ENCODE measurements at places on chromosomes 12 and 14.

- DNase-seq = peak; percentile 46
Measured at GRCh38 chr14:96249029-96249428, 7.0 kb upstream of the BDKRB1 start.

DNA sequence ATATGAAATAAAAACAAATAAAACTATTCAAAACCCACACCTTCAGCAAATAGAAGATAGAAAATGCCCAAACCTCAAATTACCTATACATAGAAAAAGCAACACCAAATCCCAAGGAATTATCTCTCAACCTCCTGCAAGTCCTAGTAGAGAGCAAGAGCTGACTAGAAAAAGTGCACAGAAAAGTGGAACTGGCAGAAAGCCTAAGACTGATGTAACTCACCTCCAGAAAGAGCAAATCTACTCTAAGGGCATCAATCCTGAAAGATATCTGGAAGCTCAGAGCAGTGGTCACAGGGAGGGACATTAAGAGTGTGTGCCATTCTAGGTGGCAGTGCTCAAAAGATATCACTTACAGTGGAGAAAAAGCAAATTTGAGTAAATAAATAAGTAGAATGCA, 62.1 kb upstream of the PLEKHG7 start:
- DNase-seq = no peak

GRCh38 chr14:72613231-72613974, 280.5 kb downstream of the DPF3 start:
- DNase-seq = no peak

GRCh38 chr12:93425736-93426411, 15.9 kb downstream of the UBE2N start:
- no peak for DNase-seq

DNA sequence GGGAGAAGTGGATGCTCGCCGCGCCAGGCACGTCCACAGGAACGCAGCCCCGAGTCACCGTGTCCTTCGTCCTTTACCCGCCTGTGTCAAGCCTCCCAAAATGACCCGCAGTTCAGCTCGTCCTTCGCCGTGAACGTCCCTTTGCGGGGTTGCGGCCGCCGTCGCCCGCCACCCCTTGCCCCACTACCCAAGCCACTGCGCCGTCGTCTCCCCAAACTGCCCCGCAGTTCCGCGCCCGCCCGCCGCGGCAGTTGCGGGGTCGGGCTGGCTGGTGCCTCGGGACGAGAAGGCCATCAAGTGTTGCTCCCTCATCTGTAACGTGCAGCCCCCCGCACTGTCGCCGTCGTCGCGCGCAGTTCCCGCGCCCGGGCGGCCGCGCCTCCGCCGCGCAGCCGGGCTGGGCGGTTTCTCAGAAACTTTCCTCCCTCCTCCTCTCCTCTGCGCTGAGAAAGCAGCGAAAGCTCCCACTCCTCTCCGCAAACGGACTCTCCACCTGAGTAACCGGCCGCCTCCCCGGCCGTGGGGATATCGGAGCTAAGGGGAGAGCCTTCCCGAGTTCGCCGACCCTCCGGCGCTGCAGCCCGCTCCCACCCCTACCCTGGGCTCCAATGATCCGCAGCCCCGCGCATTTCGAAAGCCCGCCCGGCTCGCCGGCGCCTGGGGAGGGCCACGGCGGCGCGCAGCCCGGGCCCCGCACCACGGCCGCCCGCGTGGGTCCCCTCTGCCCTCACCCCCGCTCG, 6.7 kb downstream of the CDKN1B start:
- peak; percentile 48 for DNase-seq

- no peak for DNase-seq
Measured at GRCh38 chr12:127509066-127509778, 757.7 kb upstream of the TMEM132C start.

DNA sequence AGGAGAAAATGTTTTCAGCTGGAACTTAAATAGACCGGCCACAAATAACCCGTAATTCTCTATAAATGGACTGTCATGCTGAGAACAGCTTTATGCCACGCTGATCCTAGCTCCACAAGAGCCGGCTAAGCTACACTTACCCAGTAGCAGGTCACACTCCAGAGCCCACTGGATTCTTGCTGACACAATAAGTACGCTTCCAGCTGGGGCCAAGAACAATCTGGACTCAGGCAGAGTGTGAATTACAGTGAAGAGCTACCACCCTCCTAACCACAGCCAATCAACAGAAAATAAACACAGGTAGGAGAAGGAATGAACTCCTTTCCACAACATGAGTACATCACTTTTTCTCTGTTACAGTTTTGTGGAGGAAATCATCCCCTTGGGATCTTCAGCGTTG, 531.3 kb downstream of the GALC start:
- DNase-seq = no peak

GRCh38 chr14:72856530-72857266, 37.2 kb downstream of the DPF3 start:
- no peak for DNase-seq

GRCh38 chr12:126492181-126492580, 1426.9 kb downstream of the AACS start:
- DNase-seq = no peak

DNA sequence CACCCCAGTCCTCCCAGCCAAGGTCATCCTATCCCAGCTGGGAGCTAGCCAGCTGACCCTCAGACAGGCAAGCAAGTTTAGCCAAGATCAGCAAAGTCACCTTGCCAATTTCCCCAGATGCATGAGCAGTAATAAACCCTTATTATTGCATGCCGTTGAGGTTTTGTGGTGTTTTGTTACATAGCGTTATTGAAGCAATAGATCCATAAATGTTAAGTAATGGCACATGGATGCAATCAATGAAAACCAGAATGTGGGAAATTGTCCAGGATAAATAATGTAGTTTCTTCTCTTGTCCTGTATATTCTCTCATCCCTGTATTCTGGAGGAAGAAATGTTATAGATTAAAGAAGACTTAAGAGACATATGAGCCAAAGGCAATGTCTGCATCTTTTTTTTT, 18.0 kb upstream of the TMEM260 start:
- DNase-seq = no peak

DNA sequence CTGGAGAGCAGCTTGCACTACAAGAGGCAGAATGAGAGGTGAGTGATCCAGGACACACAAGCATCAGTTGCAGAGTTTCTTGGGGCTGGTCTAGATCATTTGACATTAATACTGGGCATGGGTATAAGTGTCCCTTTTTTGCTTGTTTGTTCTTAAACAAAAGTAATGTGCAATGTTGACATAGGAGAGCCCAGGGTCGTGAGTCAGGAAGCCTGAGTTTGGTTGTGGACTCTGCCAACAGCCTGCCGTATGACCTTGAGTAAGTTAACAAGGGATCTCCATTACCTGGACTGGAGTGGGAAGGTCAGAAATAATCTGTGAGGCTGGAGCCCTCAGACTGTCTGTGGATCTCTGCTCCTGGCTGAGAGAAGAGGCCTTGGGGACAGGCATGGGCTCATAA, 170.3 kb downstream of the KCNA5 start:
- DNase-seq = no peak

DNA sequence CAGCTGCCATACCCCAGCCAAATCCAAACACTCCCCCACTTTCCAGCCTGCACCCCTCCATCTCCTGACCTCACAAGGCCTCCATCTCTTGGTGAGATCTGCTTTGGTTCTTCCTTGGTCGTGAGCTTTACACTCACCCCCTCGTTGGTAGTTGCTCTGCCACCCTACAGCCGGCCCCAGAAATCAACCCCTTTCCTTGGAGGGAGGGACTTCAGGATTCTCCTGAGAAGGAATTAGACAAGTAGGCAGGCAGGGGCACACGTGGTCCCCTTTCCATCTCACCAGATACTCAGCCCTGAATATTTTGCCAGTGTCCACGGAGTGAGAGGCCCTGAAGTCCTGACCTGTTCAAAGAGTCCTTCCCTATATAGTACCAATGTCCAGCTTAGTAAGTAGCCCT, 120.0 kb upstream of the PWP1 start:
- DNase-seq = no peak

- DNase-seq = no peak
Measured at GRCh38 chr12:47209014-47209413, 129.3 kb upstream of the AMIGO2 start.

DNA sequence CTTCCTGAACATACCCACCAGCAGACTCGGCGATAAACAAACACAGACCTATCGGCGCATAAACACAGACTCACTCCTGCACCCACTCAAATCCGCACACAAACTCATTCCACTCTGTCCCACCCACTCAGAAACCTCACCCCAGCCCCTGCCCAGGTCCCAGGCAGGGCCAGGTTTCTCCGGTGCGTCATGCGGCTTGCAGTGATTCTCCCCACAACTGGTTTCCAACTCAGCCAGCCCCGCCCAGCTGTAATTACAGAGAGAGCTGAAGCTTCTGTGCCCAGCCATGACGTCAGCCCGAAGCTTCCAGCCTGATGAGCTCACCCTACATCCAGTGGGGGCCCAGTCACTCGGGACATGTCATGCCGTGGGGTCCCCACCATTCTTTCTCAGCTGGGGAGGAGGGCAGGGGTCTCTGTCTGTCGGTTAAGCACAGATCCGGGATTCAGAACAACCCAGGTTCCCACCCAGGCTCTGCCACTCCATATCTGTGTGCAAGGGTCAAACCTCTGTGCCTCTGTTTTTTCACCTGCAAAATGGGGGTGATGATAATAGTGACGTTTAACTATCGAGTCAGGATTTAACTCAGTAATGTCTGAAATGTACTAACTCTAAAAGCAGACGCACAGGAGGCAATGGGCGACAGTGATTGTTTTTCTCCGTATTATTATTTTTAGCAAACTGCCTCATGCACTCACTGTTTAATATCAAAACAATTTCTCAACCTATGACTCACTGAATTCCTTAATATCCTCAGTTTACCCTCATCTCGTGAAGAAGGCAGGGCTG, 2.3 kb upstream of the HSPB8 start:
- no peak for DNase-seq

- no peak for DNase-seq
Measured at GRCh38 chr12:97305651-97306050, 157.0 kb upstream of the RMST start.

GRCh38 chr12:21780786-21781185, 6.3 kb upstream of the KCNJ8 start:
- no peak for DNase-seq

- DNase-seq = no peak
Measured at GRCh38 chr12:121719926-121720414, 7.4 kb downstream of the TMEM120B start.

- no peak for DNase-seq
Measured at GRCh38 chr14:95289323-95290010, 30.2 kb downstream of the CLMN start.

DNA sequence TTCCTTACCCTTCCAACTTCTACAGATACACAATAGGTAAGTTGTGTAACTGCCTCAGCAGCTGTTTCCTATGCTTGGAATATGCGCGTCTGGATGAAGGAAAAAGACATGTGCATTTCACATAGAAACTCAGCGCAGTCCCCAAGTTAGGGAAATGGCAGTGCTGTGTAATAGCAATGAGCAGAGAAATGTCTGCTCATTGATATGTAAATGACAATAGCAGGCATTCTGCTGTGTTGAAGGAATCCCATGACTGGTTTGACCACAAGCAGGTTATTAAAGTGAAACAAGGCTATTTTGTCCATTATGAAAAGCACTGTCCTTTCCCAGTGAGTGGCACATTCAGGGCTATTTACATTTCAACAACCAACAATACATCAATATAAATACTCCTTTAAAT, 106.6 kb downstream of the BTG1 start:
- DNase-seq = no peak

- DNase-seq = no peak
Measured at GRCh38 chr12:32049956-32050355, 56.7 kb upstream of the BICD1 start.

- no peak for DNase-seq
Measured at GRCh38 chr12:118841588-118841987, 139.8 kb upstream of the SRRM4 start.

All from CD4-positive, alpha-beta T cell treated with Interleukin-15 for 1 hour (primary cell).